ENCODE measurements at places on chromosomes 13 and 19.
A peak's percentile ranks its signal among the peaks of the same experiment; 100 is the strongest.

GRCh38 chr13:59671881-59672280, 491.8 kb downstream of the DIAPH3 start:
- DNase-seq, result peak; percentile 62

GRCh38 chr13:20102525-20103180, 58.2 kb downstream of the GJA3 start:
- DNase-seq, result no peak

- DNase-seq, result no peak
Observed at GRCh38 chr19:46125447-46125846, 959 bp upstream of the IGFL3 start.

DNA sequence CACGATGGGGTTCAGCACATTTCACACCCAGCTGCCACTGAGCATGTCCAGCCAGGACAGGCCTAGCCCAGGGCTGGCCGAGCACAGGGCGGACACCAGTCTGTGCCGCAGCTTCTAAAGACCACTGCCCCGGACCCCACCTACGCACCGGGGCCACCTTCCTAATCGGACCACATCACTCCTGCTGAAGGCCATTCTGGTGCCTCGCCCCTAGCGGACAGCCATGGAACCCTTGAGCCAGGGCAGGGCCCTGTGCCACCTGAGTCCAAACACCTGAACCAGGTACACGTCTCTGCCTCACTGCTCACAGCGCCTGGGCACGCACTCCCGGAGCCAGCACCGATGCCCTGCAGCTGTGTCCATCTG, 8.4 kb upstream of the C13orf46 start:
- no peak for DNase-seq

DNA sequence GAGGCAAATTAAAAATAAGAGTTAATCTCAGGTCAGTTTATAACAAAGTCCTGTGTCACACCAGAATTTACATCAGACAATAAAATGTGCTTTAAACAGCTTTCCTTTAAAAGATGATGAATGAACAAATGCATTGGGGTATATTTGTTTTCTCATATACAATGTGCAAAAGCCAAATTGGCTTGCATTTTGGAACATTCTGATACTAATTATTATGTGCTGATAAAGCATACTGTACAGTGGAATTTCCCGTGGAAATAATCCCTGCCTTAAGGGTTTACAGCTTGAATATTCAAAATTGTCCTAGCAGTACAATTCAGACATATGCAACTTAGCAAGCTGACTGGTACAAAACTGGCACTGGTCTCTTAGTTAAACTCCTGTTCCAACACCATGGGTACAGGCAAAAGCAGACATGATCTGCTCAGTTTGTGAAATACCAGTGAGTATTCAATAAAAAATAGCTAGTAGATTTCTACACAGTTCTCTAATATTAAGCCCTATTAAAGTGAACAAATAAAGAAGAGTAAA, 373.4 kb downstream of the SLITRK1 start:
- no peak for DNase-seq

- no peak for DNase-seq
Observed at GRCh38 chr19:50275577-50276368, 53.4 kb downstream of the KCNC3 start.

- no peak for DNase-seq
Observed at GRCh38 chr13:40235160-40235796, 431.2 kb downstream of the FOXO1 start.

GRCh38 chr19:50639121-50640112, at the start of gene SYT3:
SYT3 (minus strand) TSS chr19:50639881; CDS start chr19:50637411, 2,470 bp downstream.
- DNase-seq, result no peak

DNA sequence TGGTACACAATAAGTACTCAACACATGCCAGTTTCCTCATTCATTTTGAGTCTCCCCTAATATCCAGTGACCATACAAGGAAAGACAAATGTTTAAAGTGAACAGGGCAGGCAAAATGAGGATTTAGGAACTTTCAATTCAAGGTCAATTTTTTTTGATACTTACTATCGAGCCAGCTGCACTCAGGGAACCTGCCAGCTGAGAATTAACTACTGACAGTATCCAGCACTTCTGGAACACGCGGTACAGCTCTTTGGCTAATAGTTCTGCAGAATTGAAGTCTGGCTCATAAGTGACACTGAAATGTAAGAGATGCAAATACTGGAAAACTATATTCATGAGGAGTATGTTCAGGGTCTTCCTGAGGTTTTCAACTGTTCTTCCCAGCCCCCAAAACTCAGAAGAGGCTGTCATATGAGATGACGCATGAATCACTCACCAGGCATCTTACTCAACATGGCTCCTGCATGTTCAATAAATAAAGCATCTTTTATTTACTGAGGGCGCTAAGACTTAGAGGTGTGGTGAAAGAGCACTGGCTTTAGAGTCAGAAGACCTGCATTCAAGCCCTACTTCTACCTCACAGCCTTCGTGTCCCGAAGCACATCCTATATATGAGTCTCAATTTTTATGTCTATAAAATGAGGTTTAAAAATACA, 25.6 kb downstream of the RUBCNL start:
- DNase-seq, result no peak

- DNase-seq, result peak; percentile 38
Observed at GRCh38 chr19:58196901-58197616, 14.2 kb downstream of the ZNF274 start.

DNA sequence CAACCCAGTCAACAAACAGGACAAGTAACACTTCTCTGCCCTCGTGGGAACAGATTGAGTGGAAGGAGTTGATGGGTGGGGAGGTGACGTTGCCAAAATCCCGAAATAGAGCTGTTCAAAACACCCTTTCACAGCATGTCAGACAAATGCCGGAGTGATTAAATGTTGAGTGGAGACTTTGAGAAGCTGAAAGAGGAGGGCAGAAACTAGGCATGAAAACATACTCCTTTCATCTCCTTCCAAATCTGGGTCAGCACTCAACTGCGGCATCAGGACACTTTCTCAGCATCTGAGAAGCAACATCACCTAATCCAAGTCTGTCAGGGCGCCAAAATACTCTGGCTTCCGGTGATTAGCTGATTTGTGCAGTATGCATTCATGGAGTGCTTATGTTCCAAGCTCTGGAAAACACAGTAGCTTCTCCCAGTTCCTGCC, 51.5 kb upstream of the MRI1 start:
- DNase-seq, result no peak

GRCh38 chr19:33472226-33472625, 49.4 kb downstream of the PEPD start:
- DNase-seq, result no peak

DNA sequence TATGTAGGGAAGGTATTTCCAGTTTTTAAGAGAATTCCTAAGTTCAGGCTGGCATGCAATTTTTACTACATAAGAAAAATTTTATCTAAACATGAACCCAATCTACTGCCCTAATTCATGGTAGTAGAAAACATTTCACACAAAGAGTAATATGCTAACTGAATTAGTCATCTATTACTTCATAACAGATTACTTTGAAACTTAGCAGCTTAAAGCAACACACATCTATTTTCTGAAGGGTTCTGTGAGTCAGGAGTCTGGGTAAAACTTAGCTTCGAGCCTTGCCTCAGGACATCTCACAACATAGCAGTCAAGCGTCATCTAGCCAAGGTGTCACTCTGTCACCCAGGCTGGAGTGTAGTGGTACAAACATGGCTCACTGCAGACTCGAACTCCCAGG, 537.5 kb downstream of the DCT start:
- no peak for DNase-seq

- no peak for DNase-seq
Observed at GRCh38 chr19:30419568-30420180, 47.5 kb downstream of the ZNF536 start.

- DNase-seq, result no peak
Observed at GRCh38 chr13:65697843-65698242, 1532.3 kb downstream of the PCDH9 start.

- peak; percentile 8 for DNase-seq
Observed at GRCh38 chr19:17950310-17951156, 16.4 kb upstream of the KCNN1 start.

- DNase-seq, result no peak
Observed at GRCh38 chr19:49684251-49684982, 5.0 kb upstream of the ADM5 start.

DNA sequence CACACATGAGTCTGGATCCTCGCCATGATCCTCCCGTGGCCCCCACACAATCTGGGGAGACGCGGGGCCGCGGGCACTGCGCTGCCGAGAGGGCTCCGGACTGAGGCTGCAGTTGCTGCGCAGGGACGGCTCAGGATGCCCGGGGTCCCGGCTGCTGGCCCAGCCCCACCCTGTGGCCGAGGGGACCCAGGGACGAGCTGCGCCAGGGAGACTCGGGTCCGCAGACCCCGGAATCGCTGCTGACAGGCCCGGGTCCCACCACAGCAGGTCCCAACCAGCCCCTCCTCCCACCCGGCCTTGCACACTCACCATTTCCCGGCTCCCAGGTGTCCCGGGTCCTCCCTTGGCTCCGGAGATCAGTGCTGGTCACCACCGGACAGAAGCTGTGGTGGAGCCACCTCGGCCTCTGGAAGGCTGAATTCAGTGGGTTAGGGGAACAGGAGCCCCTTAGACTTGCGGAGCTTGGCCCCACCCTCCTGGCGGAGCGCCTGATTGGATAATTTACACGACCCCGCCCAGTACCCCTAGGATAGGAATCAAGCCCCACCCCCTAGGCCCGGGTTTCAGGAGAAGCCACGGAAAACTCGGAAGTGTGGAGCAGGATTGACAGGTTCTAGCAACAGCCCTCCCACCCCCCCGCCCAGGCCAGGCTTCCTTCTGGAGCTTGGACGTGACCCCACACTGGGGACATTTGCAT, 57.4 kb downstream of the ZNF44 start:
- no peak for DNase-seq

DNA sequence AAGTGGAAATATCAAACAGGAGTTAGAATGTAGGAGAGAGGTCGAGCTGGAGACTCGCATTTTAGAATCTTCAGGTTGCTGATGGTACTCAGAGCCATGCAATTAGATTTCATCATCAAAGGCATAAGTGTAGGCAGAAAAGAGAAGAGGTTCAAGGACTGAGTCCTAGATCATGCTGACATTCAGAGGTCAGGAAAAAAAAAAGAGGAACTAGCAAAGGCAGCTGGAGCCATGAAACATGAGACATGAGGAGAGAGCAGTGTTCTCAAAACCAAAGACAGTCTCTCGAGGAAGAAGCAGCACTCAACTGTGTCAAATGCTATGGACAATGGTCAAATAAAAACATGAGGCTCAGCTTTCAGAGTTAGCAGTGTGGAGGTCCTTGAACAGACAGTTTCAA, 12.4 kb upstream of the TPP2 start:
- DNase-seq, result no peak

DNA sequence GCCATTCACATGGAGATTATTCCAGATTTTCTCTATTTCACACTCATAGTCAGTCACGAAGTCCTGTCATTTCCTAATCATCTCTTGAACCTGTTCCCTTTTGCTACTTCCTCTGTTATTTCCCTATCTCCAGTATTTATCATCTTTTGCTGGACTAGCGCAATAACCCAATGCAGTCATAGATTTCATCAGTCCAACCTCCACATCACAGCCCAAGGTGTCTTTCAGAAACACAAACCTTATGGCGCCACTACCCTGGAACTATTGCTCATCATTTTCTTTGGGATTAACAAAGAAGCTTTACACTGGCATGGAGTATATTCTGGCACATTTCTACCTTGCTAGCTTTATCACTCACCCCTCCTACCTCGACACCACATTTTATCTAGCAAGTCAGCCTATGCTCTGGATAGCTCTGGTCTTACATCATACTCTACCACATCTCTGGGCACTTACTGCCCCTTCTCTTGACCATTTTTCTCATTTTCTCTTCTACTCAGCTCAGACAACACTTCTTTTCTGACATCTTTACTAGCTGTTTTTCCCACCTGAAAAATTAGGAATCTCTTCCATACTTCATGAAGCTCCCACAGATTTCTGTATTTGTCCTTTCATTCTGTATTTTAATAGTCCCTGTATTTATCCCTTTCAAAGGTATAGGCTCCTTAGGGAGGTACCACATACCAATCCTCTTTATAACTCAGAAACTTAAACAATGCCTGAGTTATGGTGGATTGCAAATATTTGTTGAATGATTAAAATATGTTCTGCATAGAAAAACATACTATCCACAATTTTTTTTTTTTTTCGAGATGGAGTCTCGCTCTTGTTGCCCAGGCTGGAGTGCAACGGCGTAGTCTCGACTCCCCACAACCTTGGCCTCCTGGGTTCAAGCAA, 534.7 kb downstream of the KLF12 start:
- no peak for DNase-seq

DNA sequence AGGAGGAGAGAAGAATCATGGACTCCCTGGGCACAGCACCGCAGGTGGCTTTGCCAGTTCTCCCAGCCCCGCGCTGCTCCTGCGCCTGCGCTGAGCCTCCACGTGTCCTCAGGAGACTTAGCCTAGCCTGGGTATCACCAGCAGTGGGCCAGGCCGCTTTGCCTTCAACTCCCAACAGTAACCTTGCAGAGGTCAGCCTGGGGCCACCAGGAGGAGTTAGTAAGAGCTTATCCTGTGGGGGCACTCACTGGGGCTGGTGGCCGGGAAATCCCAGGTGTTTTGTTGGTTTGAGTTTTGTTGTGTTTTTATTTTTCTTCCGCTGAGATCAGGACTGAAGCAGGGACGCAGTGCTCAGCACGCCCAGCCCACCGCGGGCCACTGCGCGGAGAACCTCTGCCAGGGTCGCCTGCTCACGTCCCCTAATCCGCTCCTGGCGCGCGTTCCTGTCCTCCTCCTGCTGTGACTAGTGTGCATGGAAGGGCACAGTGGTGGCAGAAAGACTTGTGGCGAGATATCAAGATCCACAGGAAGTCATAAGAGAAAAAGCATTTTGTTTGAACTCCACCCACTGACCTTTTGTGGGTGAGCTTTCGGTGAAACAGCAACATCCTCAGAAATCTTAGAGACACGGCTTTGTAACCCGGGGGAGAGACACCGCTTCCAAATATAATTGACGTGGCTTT, 207.4 kb upstream of the RFC3 start:
- DNase-seq, result no peak

- peak; percentile 69 for DNase-seq
Observed at GRCh38 chr19:788983-789700, 8.1 kb upstream of the PTBP1 start.

GRCh38 chr19:3986260-3987041, 1.2 kb upstream of the EEF2 start:
- DNase-seq, result peak; percentile 82

- no peak for DNase-seq
Observed at GRCh38 chr19:46610413-46610775, 9.3 kb downstream of the CALM3 start.

DNA sequence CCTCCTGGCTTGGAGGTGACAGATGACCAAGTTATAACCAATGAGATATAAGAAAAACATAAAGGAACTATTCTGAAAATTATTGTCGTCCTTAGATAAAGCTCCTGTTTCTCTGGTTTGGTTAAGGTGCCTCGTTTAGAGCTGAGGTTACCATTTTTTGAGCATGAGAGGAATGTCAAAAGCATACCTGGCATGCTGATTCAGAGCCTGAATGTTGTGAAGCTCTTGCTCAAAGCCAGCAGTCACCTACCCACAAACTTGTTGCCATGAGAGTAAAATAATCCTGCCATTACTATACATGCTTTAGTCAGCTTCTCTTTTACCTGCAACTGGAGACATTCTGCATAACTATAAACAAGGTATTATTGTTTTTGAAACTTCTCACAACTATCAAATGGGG, 1116.2 kb downstream of the DIAPH3 start:
- no peak for DNase-seq

GRCh38 chr13:45792827-45793303, 58.7 kb downstream of the SIAH3 start:
- DNase-seq, result no peak

All from endothelial cell of umbilical vein (primary cell).